Eye (tissue), 1 donor: ENCODE measurements at places on chromosomes 6 and 20.

DNA sequence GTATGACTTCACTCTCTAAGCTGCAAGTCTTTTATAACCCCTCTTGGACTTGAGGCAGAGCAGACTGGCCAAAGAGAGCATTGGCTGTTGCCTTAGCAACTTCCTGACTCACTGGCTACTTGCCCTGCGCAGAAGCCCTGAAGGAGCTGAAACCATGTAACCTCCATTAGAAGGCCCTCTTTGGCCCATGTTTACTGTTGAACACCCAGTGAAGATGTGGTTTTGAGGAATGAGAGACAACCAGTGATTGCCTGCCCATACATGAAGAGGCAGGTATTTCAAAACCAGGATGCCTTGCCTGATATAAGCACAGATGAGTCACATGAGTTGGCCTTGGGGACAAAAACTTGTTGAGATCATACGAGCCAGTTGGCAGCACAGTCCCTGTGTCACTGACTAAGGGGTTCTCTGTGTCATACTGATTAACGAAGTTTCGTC, 182.5 kb downstream of the EDN1 start:
- no peak for DNase-seq

- peak; percentile 52 for DNase-seq
Observed at GRCh38 chr6:166169549-166170421, 2.1 kb upstream of the TBXT start.

DNA sequence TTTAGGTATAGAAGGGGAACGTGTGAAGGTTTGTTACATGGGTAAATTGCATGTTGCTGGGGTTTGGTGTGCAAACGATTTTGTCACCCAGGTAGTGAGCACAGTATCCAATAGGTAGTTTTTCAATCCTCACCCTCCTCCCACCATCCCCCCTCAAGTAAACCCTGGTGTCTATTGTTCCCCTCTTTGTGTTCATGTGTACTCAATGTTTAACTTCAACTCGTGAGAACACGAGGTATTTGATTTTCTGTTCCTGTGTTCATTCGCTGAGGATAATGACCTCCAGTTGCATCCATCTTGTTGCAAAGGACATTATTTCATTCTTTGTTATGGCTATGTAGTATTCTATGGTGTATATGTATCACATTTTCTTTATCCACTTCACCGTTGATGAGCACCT, 11.6 kb upstream of the VNN1 start:
- no peak for DNase-seq

GRCh38 chr6:139577124-139577762, 202.8 kb upstream of the CITED2 start:
- DNase-seq = no peak

DNA sequence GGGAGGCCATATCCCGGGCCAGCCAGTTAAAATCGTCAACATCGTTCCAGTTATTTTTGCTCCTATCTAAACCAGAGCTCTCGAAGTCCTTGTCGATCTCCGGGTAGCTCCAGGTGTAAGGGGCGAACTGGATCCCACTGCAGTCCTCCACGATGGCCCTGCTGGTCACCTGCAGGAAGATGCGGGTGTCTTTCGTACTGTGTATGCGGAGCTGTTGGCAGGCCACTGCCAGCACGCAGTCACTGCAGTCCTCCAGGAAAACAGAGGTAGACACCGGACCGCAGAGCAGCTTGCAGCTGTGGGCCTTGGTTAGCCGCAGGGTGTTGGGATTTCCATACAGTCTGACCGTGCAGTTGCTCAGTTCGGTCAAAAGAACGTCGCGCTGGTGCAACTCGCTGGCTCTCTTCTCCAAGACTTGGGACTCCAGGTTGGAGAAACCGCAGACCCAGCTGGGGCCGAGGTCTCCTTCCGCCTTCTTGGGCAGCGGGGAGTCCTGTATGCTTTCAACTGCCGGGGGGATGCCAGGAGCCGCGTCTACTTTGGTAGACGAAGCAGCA, 742 bp downstream of the TBCC start:
- DNase-seq = no peak

DNA sequence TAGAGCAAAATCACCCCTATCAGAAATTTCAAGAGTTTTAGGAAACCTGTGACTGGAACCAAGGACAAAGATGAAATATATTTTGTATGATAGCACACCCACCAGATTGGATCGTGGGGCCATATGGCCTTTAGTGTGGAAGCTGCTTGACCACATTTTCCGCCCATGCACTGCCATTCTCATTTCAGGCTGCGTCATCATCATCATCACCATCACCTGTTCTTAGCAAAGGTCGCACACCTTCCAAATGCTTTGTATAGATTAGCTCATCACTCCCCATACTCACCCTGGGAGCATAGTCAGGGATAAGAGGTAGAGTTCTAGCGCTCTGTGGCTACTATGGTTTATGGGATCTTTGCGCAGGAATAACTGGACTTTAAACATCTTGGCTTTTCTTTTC, 185.7 kb downstream of the MTHFD1L start:
- DNase-seq = no peak

DNA sequence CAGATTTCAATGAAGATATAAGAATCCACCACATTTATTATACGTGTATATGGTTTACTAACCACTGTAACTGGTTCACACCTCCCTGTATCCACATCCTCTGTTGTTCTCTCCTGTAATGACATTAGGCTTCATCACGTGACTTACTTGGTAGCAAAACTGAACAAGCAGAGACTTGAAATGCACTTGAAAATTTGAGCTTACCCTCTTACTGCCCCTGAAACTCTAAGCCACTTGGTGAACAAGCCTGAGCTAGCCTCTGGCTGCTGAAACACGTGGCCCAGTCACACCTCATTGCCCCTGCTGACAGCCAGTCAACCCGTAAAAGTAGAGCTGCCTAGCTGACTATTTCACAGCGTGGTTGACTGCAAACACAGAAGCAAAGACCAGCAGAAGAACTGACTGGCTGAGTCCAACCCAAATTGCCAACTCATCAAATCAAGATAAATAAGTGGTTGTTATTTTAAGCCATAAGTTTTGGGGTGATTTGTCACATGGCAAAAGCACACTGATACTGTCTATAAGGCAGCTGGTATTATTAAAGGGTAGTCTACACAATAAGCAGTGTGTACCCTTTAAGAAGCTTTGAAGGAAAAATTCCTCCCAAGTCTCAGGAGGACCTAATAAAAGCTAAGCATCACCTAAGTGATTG, 109.0 kb downstream of the RALGAPA2 start:
- peak; percentile 11 for DNase-seq
